ENCODE measurements at places on chromosomes 16 and 17.
A peak's percentile ranks its signal among the peaks of the same experiment; 100 is the strongest.

DNA sequence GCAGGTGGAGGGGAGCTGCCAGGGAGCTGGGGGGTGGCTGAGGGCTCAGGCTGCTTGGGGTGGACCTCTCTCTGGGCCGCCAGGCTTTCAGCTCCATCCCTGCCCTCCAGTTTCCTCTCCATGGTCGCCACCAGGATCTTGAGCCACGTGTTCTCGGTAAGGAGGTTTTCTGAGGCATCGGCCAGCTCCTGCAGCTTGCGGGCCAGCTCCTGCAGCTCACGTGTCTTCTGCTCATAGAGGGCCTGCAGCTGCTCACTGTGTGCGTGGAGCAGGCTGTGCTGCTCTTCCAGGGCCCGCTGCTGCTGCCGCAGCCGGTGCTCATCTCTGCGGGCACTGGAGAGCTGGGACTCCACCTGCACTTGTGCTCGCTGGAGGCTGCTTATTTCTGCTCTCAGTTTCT is 11.0 kb downstream of the SNN start:
- DNase-seq, result no peak

- DNase-seq, result no peak
These were observed 341.2 kb upstream of the ZFHX3 start for GRCh38 chr16:73389085-73389484.

DNA sequence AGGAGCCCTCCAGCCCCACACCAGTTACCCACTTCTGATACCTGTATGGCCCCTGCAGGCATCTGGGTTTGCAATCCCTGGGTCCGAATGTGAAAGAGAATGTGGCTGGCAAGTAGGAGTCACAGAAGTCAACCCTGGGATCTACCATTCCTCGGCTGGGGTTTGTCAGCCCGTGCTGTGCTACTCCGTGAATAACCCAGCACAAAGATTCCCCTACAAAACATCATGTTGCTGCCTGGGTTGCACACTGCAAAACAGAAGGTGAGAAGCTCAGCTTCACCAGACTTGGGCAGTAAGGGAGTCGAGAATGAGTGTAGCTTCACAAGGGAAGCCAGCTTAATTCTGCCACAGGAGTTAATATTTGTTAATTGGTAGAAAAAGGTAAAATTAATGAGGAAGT is 137.1 kb downstream of the ZFHX3 start:
- DNase-seq, result no peak

- no peak for DNase-seq
These were observed 23.9 kb downstream of the CCDC102A start for GRCh38 chr16:57512296-57513001.

DNA sequence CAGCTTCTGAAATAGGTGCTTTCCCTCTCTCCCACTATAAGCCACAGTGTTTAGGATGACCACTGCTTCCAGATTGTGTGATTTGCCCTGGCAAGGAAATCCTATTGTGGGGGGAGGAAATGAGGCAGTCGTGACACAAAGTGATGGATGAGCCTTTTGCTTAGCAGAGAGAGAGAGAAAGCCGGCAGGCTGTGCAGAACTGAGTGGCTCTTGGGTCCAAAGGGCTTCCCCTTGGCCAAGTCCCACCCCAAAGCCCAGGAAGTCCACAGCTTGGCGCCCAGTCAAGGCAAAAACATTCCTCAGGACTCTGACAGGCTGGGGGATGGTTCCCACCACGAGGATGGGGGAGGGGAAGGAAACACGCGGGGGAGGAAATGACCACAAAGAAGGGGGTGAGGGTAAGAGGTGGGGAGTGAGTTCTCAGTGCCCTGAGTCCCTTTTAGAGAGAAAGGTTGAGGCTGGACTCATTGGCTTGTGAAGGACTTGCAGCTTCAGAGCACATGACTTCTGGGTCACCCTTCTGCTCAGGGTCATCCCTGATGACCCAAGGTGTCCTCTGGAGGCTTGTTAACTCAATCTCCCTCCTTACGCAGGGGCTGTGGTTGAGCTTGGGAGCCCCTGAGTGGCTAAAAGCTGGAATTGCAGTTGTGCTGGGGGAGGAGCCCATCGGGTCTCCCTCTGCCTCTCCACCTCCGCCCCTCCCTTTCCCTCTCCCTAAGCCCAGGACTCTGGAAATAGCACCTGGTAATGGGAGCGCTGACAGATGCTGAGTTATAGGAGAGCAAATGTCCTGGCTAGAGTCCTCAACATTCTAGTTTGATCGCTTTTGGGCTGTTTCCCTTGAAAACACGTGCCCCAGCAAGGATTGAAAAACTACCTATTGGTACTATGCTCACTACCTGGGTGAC is 10.3 kb upstream of the MSL1 start:
- DNase-seq, result peak; percentile 88

GRCh38 chr16:30839523-30840227 is 52.7 kb upstream of the ZNF629 start:
- DNase-seq, result no peak
